ENCODE measurements at places on chromosomes 2 and 18. TPM values are rescaled to one million over a fixed set of nuclear protein-coding genes. Genes with fewer than 3 reads are reported as not detected.

DNA sequence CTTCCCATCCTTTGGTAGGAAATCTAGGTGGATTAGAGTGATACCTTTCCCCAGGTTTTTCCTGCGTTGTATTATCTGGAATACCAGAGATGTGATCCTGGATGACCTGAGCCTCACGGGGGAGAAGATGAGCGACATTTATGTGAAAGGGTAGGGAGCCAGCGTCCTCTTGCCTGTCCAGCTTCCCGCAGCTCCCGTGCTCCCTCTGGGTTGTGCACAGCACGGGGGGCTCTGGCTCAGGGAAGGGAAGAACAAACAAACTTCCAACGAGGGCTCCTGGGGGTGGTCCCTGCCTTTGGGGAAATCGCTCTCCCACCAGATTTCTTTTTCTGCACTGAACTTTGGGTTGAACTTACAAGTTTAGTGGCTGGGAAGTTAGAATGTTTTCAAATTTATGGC, 215.7 kb downstream of the DYSF start:
- DNase-seq = no peak

GRCh38 chr2:166060191-166060590, 67.6 kb downstream of the SCN1A start:
- no peak for DNase-seq

GRCh38 chr2:25063876-25064660, 22.2 kb downstream of the EFR3B start:
- no peak for DNase-seq

DNA sequence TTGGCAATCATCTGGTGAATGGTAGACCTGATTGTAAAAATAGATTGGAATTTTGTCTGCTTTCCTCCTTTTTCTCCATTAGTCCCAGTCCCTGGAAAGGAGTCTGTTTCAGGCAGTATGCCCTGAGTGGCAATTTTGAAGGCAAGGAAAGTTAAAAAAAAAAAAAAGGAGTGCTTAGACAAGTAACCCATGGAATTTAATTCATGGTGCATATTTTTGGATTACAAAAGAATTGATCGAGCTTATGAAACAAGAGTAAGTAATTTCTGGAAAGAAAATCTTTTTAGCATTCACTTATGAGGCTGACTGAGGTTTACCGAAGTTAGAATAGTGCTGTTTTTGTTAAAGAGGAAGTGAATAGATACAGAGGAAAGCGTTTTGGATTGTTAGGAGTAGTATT, 29.4 kb upstream of the TMEM178A start:
- DNase-seq = no peak

GRCh38 chr2:215723631-215724011, 287.8 kb upstream of the FN1 start:
- no peak for DNase-seq

UGT1A8 gene
- total RNA-seq = 0.10 TPM

VSNL1 gene
- 12.1 TPM for total RNA-seq

Measured in hepatocyte (in vitro differentiated cells).